ENCODE measurements at places on chromosomes 2 and 18.
A peak's percentile ranks its signal among the peaks of the same experiment; 100 is the strongest.

DNA sequence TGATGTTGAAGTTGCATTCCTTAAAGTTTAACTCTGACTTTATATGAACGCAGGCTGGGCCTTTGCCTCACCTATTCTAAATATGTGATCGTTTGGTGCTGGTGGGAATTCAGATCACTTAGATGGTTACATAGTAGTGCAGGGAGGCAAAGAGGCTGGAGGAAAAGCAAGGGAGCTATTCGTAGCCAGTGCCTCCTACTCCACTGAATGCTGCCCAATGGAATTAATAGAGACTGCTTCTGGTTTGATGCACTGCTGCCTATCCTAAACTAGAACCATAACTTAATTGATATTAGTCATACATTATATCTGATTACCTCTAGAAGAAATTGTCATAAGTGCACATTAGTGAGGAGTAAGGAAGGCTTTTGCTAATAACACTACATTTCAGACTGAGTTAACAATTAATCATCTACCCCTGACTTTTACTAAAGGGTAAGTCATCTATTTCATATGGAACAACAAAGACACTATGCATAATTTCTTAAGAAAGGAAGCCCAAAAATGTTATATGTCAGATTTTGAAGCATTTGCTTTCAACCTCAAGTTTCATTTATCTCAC lies 72.3 kb downstream of the SLC5A7 start:
- ATAC-seq = no peak

DNA sequence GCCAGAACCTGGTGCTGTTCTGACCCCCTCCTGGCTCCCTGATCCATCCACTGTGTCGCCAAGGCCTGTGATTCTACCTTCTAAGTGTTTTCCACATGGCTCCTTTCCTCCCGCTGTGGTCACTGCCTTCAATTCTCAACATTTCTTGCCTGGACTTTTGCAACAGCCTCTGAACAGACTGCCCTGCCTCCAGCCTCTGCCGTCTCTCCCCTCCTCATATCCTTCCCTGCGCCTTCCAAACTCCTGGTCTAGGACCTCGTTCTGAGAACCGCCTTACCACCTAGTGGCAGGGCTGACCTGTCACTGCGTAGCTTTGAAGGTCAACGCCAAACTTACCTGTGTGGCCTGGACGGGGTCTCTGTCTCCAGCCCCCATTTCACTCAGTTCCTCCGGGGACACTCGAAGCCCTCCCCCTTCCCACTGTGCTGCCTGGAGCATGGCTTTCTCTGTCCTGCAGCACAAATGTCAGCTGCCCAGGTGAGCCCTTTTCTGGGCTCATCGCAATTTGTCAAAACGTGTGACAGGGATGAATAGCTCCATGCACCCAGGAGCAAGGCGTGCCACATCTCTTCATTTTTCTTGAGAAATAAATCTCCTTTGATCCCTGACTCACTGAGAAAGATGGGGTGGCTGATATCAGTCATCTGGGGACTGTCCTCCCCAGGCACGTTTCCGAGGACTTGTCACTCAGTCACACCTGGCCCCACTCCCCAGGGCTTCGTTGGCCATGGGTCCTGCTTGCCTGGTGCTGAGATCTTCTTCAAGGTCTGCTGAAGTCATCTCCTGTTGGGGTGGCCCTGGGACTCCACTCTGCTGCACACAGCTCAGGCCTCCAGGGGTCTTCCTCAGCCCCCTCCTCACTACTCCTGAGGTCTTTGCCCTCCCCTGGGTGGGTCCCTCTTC lies 46.7 kb downstream of the LDLRAD4 start:
- no peak for ATAC-seq

DNA sequence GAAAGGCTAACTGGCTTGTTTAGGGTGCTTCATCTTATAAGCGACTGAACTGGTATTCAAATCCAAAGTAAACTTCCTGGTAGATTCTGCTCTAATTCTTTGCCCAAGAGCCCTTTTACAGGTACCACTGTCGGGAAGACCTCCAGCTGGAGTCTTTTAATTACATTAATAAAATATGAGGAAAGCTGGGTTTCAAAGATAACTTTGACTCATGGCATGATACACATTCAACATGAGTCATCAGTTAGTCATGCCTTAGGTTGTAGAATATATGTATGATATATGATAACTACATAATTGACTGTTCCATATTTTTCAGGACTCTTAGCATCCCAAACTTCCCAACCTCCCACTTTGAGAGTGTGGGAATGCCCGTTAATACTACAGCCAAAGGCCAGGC lies 32.3 kb downstream of the ZCCHC2 start:
- ATAC-seq = no peak

DNA sequence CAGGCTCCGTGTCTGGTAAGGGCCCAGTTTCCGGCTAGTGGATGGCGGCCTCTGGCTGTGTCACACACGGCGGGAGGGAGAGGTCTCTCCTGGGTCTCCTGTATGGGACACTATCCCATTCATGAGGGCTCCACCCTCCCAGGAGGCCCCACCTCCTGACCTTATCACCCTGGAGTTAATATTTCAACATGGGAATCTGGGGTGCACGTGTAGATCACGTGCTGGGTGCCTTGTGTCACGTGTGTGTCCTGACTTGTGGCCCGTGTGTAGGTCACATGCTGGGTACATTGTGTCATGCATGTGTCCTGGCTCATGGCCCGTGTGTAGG lies 9.9 kb downstream of the NEU4 start:
- ATAC-seq = no peak

DNA sequence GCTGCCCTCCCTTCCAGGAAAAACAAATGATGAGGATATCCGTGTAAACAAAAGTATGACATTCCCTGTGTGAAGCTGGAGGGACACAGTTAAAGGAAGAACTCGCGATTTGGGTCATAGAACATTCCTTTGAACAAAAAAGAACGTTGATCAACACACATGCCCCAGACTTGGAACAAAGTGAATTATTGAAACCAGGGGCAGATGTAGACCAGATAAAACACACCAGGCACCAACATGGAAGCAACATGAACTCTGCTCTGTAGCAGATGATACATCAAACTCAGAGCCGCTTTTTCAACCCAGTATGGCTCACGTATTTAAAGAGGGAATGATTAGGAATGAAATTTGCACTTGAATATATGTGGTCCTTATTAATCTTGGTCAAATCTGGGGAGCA lies 206.5 kb downstream of the TMEM182 start:
- no peak for ATAC-seq

DNA sequence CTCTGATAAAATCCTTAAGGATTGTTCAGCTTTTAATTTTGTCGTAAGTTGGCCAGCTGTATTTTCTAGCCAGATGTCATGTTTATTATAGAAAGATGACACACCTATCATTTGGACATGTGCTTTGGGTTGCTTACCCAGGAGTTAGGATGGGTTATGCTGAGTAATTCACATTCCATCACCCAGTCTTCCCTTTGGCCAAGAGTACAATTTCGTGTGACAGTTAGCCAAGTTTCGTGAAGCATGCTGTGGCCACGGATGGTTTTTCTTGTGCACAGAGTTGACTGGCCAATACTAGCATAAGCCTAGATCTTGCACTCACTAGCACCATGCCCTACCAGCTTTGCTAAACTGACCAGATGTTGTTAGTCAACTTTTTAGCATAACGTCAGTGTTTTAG lies 5.8 kb downstream of the MAPRE3 start:
- no peak for ATAC-seq

GRCh38 chr2:127735044-127735443 lies 33.7 kb downstream of the SFT2D3 start:
- ATAC-seq = no peak

DNA sequence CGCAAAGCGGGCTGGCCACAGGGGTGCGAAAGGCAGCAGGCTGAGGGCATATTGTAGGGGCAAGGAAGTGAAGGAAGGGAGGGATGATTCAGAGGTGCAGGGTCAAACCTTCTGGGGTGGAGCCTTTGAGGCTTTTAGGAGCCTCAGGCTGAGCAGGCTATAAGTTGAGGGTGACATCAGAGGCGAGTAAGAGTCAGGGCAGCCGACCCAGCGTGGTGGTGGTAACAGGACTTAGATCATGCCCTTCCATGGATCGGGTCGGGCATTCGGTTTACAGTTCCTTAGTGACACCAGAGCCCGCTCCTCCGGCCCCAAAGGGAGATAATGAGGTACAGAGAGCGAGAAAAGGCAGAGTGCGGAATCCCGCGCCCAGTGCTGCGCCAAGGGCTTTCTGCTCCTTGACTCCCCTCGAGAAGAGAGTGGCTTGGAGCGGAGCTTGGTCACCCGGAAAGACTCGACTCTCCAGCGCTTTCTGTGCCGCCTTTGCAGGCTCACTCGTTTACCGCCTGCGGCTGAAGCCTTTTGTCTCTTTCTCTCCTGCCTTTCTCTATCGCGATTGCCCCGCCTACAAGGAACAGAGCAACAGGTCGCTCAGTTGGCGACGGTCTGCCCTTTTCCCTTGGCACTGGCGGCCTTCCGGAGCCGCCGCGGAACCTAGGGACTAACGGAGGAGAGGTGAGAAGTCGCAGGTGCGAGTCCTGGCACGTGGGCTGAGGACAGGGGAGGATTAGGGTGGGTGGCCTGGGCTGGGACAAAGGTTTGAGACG lies 720 bp downstream of the LBX2 start:
- no peak for ATAC-seq

DNA sequence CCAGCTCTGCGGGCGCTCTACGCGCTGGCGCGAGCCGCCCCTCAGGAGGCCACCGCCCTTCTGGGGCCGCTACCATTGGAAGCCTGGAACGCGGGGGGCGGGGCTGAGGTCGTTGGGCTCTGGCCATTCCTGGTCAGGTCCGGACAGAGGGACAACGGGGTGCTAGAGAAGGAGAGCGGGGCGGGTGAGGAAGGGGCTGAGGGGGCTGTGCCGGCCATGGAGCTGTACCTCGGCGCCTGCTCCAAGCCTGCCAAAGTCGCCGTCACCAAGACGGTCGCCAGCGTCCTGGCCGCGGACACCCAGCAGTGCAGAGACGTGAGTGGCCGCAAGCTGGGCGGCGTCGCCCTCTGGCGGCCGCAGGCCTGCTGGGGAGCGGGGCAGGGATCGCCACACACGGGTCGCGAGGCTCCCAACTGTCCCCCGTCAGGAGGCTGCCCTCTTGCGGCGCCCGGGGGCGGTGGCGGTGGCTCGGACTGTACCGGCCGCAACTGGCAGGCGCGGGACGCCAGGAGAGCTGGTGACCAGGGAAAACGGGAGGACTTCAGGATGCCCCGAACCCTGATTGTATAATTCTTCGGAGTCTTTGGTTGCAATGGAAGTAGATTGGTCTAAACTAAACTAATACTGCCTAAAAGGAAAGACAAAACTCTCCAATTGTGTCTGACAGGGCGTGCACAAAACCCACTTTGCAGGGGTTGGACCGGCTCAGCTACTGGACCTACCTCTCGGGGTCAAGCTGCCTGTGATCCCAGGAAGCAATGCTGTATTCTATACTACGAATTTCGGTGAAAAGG lies at the start of gene FSIP2:
Gene FSIP2 (plus strand): TSS at position 126 of the 794 bp plus-strand sequence. CDS start 91 bp downstream, at position 217.
- peak; percentile 66 for ATAC-seq

DNA sequence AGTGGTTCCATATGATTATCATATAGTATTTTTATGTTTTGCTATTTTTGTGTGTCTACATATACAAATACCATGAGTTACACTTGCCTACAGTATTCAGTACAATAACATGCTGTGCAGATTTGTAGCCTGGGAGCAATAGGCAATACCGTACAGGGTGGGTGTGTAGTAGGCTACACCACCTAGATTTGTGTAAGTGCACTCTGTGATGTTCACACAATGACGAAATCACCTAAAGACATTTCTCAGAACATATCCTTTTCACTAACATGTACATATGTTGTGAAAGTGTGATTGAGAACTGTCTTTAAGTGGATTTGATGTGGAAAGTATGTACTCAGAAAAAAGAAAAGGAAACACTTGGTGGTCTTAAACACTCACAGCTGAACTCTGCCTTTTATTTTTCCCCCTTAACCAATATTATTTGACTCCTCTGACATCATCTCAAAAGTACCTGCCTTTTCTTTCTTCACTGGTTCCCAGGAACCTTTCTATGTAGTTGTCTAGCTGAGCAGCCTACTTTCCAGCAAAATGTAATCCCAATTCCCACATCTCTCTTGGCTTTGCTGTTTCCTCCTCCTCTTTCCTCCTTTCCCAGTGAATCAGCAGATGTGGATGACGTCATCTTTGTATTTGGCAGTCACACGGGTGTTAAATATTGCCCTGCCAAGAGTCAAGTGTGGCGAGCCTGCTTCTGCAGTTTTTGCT lies 47.7 kb downstream of the OSBPL6 start:
- peak; percentile 88 for ATAC-seq

DNA sequence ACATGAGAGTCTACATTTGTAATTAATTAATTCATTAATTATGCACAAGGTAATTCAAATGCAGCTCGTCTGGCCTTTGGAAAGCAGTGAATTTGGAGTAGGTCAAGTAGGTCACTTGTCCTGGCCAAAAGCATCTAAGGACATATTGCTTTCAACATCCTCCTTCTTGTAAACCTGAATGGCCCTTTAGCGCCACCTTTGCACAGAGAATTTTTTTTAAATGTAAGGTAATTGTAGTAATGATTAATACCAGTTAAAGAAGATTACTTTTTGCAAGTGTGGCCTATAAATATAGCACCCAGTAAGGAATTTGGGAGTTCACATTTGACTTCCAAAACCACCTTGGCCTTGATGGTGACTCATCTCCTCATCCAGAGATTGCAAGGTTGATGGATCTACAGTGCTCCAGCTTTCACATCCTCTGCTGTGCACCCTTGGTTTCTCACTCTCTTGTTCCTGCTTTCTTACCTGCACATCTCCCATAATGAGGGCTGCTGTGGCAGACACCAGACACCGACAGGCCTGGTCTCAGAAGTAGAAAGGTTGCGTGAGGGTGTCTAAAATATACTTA lies 481.7 kb downstream of the TGIF1 start:
- no peak for ATAC-seq

DNA sequence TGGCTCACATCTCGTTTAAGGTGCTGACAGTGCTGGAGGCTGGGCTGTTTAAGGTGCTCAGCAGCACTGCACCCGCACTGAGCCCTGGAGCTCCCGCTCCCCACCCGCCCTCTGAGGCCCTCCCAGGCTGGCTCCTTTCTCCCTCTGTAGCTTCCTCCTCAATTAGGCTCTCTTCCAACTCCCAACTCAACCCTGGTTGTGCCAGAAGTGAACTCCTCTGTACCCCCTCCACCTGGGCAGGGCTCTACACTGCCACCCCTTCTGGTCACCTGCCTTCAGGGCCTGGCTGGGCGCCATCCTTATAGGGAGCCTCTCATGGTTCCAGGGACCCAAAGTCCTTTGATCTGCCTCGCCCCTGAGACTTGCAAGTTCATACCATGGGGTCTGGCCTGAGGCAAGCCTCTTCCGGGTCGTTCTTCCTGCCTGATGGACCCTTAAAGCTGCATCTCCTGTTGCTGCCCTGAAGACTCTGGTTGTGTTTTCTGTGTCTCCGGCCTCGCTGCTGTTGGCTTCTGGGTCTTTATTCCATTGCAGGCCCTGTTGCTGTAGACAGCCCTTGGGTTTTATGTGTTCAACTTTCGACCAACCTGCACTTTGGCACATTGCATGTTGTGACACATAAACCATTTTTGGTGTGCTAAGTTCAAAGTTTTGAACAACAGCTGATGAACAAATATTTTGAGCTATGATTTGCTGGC lies 199.6 kb downstream of the LDLRAD4 start:
- ATAC-seq = no peak

GRCh38 chr2:101399021-101399799 lies 11.9 kb upstream of the CREG2 start:
- no peak for ATAC-seq

GRCh38 chr2:45723857-45724256 lies 72.4 kb downstream of the PRKCE start:
- ATAC-seq = no peak

- ATAC-seq = peak; percentile 41
These were observed 14.1 kb downstream of the LAMA3 start for GRCh38 chr18:23703057-23703986.
